ENCODE measurements at places on chromosomes 16 and 17. TPM values are rescaled to one million over a fixed set of nuclear protein-coding genes. Genes with fewer than 3 reads are reported as not detected.

- no peak for DNase-seq
- H3K4me1 ChIP-seq, result peaks cover 6% of the 10 kb centered on the region
- no peak overlapping the region for H3K4me3 ChIP-seq
- no peak overlapping the region for H3K27ac ChIP-seq
- no peaks in the 10 kb centered on the region for H3K27me3 ChIP-seq
Observed at GRCh38 chr17:60107526-60108257, 29.0 kb upstream of the HEATR6 start.

The CDH13 gene
- 13.5 TPM for total RNA-seq

The ARRB2 gene
- total RNA-seq, result 41.4 TPM

The NOTUM gene
- 0.83 TPM for total RNA-seq
